ENCODE measurements at places on chromosomes 12 and 14.

- no peak for DNase-seq
These were observed 7.5 kb downstream of the DUSP6 start for GRCh38 chr12:89344862-89345202.

DNA sequence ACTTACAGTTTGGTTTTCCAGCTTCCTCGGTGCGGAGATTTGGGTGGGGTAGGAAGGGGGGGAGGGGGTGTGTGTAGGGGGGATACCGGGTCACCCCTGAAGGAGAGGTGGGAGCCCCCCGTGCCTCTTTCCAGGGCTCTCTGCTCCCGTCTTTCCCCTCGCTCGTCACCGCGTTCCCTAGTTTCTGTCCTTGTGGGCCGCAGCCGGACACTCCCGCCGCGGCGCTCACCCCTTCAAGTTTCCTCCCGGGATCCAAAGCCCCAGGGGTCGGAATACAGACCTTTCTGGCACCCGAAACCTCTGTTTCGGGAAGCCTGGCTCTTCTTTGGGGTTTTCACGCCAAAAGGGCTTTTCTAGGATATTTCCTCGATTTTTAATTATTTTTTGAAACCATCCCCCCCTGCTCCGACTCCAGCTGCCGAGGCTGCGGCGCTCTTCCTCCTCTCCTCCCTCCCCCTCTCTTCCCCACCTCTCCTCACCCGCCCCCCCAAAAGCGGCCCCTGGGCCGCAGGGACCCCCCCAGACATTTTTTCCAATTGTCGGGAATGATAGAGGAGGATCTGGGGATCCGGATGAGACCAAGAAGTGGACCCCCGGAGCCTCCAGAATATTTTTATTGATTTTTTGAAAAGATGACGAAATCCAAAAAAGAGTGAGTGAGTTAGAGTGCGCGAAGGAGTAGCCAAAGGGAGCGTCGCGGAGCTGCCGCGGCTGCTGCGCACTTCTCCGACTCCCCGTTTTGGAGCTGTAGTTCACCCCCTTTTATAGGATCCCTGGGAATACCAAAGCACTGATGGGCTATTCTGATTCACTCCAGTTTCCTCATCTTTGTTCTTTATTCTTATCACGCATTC lies 1.7 kb downstream of the CCND2 start:
- DNase-seq, result no peak

DNA sequence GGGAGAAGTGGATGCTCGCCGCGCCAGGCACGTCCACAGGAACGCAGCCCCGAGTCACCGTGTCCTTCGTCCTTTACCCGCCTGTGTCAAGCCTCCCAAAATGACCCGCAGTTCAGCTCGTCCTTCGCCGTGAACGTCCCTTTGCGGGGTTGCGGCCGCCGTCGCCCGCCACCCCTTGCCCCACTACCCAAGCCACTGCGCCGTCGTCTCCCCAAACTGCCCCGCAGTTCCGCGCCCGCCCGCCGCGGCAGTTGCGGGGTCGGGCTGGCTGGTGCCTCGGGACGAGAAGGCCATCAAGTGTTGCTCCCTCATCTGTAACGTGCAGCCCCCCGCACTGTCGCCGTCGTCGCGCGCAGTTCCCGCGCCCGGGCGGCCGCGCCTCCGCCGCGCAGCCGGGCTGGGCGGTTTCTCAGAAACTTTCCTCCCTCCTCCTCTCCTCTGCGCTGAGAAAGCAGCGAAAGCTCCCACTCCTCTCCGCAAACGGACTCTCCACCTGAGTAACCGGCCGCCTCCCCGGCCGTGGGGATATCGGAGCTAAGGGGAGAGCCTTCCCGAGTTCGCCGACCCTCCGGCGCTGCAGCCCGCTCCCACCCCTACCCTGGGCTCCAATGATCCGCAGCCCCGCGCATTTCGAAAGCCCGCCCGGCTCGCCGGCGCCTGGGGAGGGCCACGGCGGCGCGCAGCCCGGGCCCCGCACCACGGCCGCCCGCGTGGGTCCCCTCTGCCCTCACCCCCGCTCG lies 6.7 kb downstream of the CDKN1B start:
- DNase-seq, result no peak

DNA sequence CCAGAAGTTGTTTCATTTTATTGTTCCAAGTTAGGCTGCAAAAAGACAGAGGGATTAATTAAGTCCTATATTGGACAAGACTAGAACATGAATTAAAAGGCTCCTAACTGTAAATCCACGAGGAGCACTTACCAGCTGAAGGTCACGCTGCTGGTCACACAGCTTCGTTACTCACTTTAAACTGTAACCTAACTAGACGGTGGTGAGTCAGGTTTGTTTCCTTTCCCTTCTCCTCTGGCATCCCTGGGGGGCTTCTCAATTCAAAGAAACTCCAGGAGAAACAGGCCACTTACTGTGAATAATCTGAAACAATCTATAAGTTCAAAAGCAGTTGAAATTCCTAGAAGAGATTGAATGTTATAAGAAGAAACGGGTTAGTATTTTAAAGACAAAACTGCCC lies 331.4 kb downstream of the BCAT1 start:
- DNase-seq, result no peak

- DNase-seq, result no peak
These were observed 3.3 kb upstream of the RPH3A start for GRCh38 chr12:112788205-112788604.

- DNase-seq, result no peak
These were observed 942.3 kb upstream of the TMEM132C start for GRCh38 chr12:127324681-127325080.

- DNase-seq, result no peak
These were observed 96.1 kb downstream of the PPHLN1 start for GRCh38 chr12:42421844-42422779.

DNA sequence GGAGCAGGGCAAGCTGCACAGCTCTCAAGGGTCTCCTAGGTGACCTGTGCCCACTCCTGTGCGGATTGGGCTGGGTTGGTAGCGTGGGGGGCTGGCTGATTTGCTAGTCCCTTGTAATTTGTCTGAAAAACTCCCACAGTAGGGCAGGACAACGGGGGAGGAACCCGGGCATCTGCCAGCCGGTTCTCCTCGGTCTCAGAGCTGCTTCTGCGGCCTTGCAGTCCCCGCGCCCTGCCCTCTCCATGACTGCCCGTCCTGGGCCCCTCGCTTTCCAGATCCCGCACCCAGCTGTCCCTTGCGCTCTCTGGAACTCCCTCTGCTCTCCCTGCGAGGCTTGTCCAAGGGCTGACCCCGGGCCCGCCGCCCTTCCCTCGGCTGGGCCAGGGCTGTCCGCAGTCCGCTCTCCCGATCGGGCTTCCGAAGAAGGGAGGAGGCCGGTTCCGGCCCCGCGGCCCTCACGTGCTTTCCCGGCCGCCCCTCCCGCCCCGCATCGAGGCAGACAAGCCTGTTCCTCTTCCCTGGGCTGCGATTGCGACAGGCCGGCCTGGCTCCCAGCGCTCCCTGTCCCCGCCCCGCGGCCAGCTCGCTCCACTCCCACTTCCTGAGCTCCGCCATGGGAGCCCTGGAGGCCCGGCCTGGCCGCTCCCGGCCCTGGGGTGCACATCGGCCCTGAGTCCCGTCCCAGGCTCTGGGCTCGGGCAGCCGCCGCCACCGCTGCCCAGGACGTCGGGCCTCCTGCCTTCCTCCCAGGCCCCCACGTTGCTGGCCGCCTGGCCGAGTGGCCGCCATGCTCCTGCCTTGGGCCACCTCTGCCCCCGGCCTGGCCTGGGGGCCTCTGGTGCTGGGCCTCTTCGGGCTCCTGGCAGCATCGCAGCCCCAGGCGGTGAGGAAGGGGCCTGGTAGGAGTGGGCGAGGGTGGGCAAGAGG lies at the start of gene LTBR:
Gene LTBR (plus strand): TSS at position 591 of the 927 bp plus-strand sequence. CDS start 197 bp downstream, at position 788.
- DNase-seq, result no peak

DNA sequence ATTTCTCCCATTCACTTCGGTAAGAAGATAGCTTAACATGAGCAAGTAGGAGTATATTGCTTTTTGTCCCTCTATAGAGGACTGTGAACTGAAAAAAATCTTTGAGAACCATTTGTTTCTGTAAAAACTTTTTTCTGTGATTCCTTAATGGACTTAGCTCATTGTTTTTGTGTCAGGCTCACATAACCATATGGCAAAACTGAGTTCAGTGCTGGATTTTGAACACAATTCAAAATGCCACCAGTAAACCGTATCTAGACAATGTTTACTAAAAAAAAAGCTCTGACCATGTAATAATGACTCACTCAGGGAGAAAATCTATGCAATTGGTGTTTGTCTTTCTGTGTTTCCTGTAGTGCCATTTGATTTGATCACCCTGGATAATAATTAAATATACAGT lies 5.2 kb downstream of the TRHDE start:
- no peak for DNase-seq

GRCh38 chr12:71019282-71019831 lies 98.8 kb upstream of the PTPRR start:
- no peak for DNase-seq

- no peak for DNase-seq
These were observed 67.2 kb downstream of the GLT1D1 start for GRCh38 chr12:128920468-128920867.

GRCh38 chr14:95320955-95321600 lies 1.4 kb upstream of the CLMN start:
- DNase-seq, result no peak

DNA sequence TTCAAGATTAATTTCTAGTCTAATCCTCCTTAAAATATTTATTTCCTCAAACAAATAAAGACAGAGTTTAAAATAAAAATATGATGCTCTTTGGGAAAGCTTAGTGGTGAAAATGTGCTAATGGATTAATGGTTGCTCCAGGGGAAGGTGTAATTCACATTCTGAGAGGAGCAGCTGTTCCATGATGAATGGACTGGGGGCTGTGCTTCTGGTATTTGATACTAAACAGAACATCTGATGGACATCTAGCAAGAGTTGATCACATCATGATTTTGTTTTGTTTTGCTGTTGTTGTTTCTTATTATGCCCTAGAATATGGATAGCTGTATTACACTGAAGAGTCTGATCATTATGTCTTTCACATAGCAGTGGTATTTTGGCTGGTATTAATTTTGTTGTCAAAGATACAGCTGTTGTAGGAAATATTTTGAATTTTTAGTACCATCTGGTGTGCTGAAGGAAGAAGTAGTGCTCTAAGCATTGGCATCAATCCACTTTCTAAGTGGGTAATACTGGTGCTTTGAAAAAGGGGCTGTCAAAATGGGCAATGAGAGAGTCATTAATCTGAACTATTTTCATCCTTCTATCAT lies 296.4 kb downstream of the ADAMTS20 start:
- no peak for DNase-seq

DNA sequence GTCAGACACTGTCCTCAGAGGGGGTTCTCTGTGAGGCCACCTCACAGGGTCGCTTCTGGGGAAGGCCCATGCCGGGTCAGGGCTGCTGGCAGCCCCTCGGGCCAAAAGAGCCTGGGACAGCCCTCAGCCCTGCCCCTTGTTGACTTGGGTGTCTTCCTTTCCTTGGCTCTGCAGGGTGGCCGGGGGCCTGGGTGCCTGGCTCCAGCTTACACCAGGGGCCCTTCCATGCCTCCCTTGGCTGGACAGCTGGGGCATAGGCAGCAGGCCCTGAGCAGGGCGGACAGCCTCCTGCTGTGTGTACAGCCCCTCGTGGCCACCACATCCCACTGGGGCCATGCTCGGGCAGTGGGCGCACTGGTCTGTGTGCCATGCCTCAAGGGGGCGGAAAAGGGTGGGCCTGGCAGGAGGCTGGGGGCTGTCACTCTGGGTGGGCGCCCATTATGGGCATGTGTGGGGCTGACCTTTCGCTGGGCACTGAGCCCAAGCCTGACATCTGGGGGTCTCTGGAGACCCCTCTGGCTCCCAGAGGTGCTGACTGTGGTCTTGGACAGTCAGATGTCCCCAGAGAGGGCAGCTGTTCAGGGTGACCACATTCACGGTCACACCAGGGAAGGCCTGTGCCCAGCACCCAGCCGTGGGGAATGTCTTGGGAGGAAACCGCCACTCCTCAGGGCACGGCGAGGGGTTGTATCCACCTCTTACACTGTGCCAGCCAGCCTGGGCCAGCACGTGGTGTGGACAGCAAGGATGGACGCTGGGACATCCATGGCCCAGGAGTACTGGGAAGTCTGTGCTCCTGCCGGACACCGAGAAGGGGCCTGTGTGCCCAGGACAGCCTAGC lies 313.3 kb downstream of the TMEM121 start:
- DNase-seq, result no peak

GRCh38 chr12:77592836-77593235 lies 237.9 kb upstream of the NAV3 start:
- no peak for DNase-seq

GRCh38 chr12:123061441-123062205 lies 81.1 kb downstream of the ARL6IP4 start:
- no peak for DNase-seq

GRCh38 chr14:80239631-80240030 lies 28.3 kb upstream of the DIO2 start:
- no peak for DNase-seq

DNA sequence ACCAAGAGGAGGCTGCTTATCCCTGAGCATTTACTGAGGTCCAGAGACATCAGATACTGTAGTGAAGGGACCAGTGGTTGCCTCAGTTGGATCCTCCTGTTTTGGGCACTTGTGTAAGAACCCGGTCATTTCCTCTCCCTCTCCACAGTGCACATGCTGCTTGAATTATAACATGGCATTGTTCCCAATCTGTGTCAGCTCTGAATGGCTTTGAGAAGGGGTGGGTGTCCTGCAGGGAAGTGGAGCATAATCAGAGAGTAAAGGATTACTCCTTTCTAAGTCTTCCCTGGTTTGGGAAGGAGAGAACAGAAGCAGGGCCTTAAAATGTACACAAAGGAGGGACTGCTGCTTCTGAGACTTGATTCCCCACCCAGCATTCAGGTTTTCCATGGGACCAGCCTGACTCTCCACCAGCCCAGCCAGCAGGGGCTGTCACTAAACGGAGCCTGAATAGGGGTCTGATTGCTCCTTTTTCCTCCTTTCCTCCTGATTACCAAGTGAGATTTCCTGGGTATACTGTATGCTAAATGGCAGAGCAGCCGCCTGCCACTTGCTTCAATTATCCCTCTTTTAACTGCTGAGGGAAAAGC lies 78.4 kb downstream of the NRXN3 start:
- no peak for DNase-seq

GRCh38 chr12:5742258-5742657 lies 202.8 kb downstream of the ANO2 start:
- no peak for DNase-seq
